ENCODE measurements at places on chromosomes 1 and 21. TPM values are rescaled to one million over a fixed set of nuclear protein-coding genes. Genes with fewer than 3 reads are reported as not detected.

GRCh38 chr1:220533504-220534109 lies 5.7 kb downstream of the MARK1 start:
- H3K4me1 ChIP-seq = no peaks in the 10 kb centered on the region
- H3K27me3 ChIP-seq = no peaks in the 10 kb centered on the region
- H3K27ac ChIP-seq = no peak overlapping the region
- H3K4me3 ChIP-seq = no peak overlapping the region
- DNase-seq = no peak

- no peak overlapping the region for H3K27ac ChIP-seq
- no peaks in the 10 kb centered on the region for H3K4me1 ChIP-seq
- no peaks in the 10 kb centered on the region for H3K36me3 ChIP-seq
- DNase-seq = peak; percentile 14
Measured at GRCh38 chr1:3674100-3675094, 22.1 kb downstream of the TP73 start.

DNA sequence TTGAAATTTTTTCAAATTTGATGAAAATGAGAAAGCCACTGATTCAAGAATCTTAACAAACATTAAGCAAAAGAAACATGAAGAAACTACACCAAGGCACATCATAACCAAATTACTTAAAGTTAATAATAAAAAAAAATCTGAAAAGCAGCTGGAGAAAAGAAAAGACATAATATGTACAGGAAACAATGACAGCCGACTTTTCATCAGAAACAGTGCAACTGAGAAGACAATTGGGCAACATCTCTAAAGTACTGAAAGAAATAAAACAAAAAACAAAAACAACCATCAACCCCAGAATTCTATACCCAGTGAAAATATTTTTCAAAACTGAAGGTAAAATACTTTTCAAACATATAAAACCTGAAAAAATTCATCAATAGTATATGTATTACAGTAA lies 73.8 kb upstream of the DMRTA2 start:
- no peak overlapping the region for H3K27ac ChIP-seq
- H3K4me3 ChIP-seq = no peak overlapping the region
- no peak for DNase-seq
- H3K36me3 ChIP-seq = no peaks in the 10 kb centered on the region
- H3K27me3 ChIP-seq = no peaks in the 10 kb centered on the region

- peak; percentile 44 for DNase-seq
- no peaks in the 10 kb centered on the region for H3K36me3 ChIP-seq
- H3K27ac ChIP-seq = no peak overlapping the region
- no peaks in the 10 kb centered on the region for H3K27me3 ChIP-seq
- H3K4me1 ChIP-seq = no peaks in the 10 kb centered on the region
- H3K4me3 ChIP-seq = peak overlapping the region; percentile 22
Measured at GRCh38 chr1:247448107-247448791, 9.7 kb downstream of the OR2B11 start.

DNA sequence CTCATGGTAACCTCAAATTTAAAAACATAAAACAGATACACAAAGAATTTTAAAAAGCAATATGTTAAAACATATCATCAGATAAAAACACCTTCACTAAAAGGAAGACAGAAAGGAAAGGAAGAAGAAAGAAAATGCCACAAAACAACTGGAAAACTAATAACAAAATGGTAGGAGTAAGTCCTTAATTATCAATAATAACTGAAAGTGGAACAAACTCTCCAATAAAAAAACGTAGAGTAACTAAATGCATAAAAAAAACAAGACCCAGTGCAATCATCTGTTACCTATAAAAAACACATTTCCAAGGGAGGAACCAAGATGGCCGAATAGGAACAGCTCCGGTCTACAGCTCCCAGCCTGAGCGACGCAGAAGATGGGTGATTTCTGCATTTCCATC lies 47.1 kb upstream of the ACADM start:
- no peak for DNase-seq
- H3K27ac ChIP-seq = no peak overlapping the region
- no peaks in the 10 kb centered on the region for H3K27me3 ChIP-seq

GRCh38 chr1:54777431-54777830 lies 13.1 kb upstream of the PARS2 start:
- H3K4me3 ChIP-seq = no peak overlapping the region
- H3K27me3 ChIP-seq = no peaks in the 10 kb centered on the region
- no peaks in the 10 kb centered on the region for H3K4me1 ChIP-seq
- no peaks in the 10 kb centered on the region for H3K36me3 ChIP-seq
- no peak for DNase-seq

DNA sequence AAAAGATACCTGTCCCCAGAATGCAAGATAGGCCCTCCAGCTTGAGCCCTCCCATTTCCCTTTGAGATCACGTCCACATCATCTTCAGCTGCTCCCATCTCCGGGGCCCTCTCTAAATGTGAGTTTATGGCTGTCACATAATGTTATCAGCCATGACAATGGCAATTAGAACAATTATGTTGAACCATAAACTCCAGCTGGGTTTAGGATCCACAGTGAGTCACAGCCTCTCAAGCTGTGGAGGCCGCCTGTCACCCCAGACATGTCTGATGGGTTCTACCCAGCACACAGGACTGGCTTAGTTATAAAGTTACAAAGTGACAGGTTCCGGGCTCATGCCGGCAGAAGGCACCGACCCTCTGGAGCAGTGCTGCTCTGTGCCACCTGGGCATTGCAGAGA lies 597.3 kb downstream of the PTPRU start:
- no peak for DNase-seq
- no peaks in the 10 kb centered on the region for H3K27me3 ChIP-seq
- H3K36me3 ChIP-seq = no peaks in the 10 kb centered on the region

HTR6 gene
- not detected for total RNA-seq

- H3K27me3 ChIP-seq = no peaks in the 10 kb centered on the region
- no peaks in the 10 kb centered on the region for H3K4me1 ChIP-seq
Measured at GRCh38 chr1:200035956-200036618, 8.6 kb downstream of the NR5A2 start.

GRCh38 chr21:46099476-46099875 lies 1.6 kb downstream of the COL6A2 start:
- no peaks in the 10 kb centered on the region for H3K4me1 ChIP-seq
- H3K27ac ChIP-seq = no peak overlapping the region
- H3K4me3 ChIP-seq = no peak overlapping the region
- peaks cover 3% of the 10 kb centered on the region for H3K27me3 ChIP-seq

- no peak for DNase-seq
- no peaks in the 10 kb centered on the region for H3K27me3 ChIP-seq
- no peaks in the 10 kb centered on the region for H3K36me3 ChIP-seq
- H3K4me3 ChIP-seq = no peak overlapping the region
- no peak overlapping the region for H3K27ac ChIP-seq
Measured at GRCh38 chr1:91635763-91636162, 135.1 kb downstream of the CDC7 start.

- no peaks in the 10 kb centered on the region for H3K4me1 ChIP-seq
- DNase-seq = no peak
- H3K36me3 ChIP-seq = no peaks in the 10 kb centered on the region
- H3K4me3 ChIP-seq = no peak overlapping the region
- no peaks in the 10 kb centered on the region for H3K27me3 ChIP-seq
Measured at GRCh38 chr1:200005165-200005564, 22.3 kb upstream of the NR5A2 start.

NUAK2 gene
- total RNA-seq = 0.88 TPM

DNA sequence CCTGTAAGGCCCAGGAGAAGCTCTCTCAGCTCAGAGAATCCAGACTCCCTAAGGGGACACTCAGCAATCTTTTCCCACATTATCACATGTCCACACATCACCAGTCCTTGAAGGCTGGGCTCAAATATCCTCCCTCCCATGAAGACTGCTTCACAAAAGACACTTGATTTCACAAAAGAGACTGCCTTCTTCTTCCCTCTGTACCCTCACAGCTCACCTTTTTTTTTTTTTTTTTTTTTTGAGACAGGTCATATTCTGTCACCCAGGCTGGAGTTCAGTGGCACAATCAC lies 1.5 kb downstream of the CD58 start:
- DNase-seq = no peak
- H3K4me1 ChIP-seq = no peaks in the 10 kb centered on the region
- H3K36me3 ChIP-seq = no peaks in the 10 kb centered on the region

CCT8 gene
- 58.5 TPM for total RNA-seq

SLC6A9 gene
- 0.78 TPM for total RNA-seq

DNA sequence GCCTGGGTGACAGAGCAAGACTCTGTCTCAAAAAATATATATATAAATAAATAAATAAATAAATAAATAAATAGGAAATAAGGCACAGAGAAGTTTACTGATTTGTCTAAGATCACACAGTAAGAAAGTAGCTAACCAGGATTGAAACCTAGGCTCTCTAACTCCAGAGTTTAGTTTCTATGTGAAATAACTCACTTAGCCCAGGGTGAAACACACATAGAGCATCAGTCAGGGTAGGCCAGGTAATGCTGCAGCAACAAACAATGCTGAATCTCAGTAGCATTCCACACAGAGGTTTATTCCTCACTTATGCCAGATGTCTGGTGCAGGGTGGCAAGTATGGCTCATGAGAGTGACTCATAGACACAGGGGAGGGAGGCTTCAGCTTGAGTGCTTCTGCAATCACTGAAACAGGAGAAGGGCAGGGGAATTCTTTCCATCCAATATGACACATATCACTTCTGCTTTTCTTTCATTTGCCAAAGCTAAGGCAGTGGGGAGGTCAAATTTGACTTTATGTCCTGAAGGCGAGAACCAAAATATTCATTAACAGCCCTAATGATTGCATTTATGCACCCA lies 37.1 kb upstream of the KANK4 start:
- H3K27ac ChIP-seq = no peak overlapping the region
- H3K4me3 ChIP-seq = no peak overlapping the region
- H3K36me3 ChIP-seq = no peaks in the 10 kb centered on the region

- H3K4me1 ChIP-seq = peaks cover 86% of the 10 kb centered on the region
- no peak for DNase-seq
- no peaks in the 10 kb centered on the region for H3K27me3 ChIP-seq
- H3K36me3 ChIP-seq = peaks cover 6% of the 10 kb centered on the region
- H3K4me3 ChIP-seq = no peak overlapping the region
Measured at GRCh38 chr1:214018386-214019268, 30.9 kb downstream of the PROX1 start.

CRB1 gene
- total RNA-seq = 0.29 TPM

GRCh38 chr1:62342270-62342669 lies 23.0 kb upstream of the KANK4 start:
- no peaks in the 10 kb centered on the region for H3K36me3 ChIP-seq
- H3K27me3 ChIP-seq = no peaks in the 10 kb centered on the region
- H3K27ac ChIP-seq = no peak overlapping the region

CHRNB2 gene
- total RNA-seq = not detected

GRCh38 chr1:234728740-234729139 lies 118.8 kb upstream of the IRF2BP2 start:
- peaks cover 31% of the 10 kb centered on the region for H3K4me1 ChIP-seq
- H3K27ac ChIP-seq = no peak overlapping the region
- no peaks in the 10 kb centered on the region for H3K36me3 ChIP-seq
- DNase-seq = no peak

GRCh38 chr21:33898586-33898985 lies 17.0 kb downstream of the ATP5PO start:
- no peaks in the 10 kb centered on the region for H3K36me3 ChIP-seq
- H3K27me3 ChIP-seq = no peaks in the 10 kb centered on the region
- no peak for DNase-seq

BMP8B gene
- total RNA-seq = 1.9 TPM

DNA sequence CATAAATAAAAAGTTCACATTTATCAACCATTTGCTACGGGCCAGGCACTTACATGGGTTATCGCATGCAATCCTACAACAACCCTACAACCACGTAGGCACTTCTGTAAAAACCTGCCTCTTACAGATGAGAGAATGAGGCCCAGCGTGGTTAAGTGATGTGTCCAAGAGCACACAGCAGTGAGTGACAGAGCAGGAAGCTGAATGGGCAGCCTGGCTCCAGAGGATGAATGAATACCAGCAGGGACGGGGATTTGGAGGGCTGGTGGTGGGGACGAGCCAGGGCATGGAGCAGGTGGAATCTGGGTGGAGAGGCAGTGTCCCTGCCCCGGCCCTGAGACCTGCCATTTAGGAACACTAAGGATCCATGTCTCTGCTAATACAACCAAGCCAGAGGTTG lies 35.5 kb downstream of the SYF2 start:
- DNase-seq = no peak
- H3K4me1 ChIP-seq = no peaks in the 10 kb centered on the region
- no peaks in the 10 kb centered on the region for H3K27me3 ChIP-seq
- no peaks in the 10 kb centered on the region for H3K36me3 ChIP-seq
- H3K27ac ChIP-seq = no peak overlapping the region

DNA sequence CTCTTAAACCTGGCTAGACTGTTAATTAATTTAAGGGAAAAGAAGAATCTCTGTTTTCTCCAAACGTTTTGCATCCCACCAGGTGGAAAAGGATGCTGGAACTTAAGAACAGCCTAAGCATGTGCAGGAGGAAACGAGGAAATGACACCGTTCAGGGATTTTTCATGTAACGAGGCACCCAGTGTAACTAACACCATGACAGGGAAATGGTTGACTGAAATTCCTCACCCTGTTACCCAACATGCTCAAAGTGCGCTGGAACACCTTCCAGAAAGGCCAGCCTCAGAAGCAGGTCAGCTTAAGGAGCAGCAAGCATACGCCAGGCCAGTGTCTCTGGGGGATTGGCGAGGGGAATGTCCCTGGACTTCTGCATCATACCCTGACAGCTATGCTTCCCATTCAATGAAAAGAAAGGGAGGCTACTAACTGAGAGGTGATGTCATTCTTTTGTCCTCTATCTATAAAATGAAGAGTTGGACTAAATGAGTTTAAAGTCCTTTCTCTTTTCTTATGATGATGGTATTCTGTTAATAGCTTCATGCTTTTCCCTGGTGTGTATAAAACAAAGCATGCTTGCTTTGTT lies 21.6 kb downstream of the TNN start:
- no peaks in the 10 kb centered on the region for H3K27me3 ChIP-seq
- H3K4me3 ChIP-seq = no peak overlapping the region
- no peaks in the 10 kb centered on the region for H3K4me1 ChIP-seq
- no peak for DNase-seq

GRCh38 chr1:114453361-114453784 lies 57.6 kb downstream of the TRIM33 start:
- peak overlapping the region; percentile 51 for H3K27ac ChIP-seq
- H3K4me1 ChIP-seq = peaks cover 22% of the 10 kb centered on the region
- H3K27me3 ChIP-seq = no peaks in the 10 kb centered on the region
- H3K4me3 ChIP-seq = no peak overlapping the region
- peak; percentile 72 for DNase-seq
- H3K36me3 ChIP-seq = no peaks in the 10 kb centered on the region

DNA sequence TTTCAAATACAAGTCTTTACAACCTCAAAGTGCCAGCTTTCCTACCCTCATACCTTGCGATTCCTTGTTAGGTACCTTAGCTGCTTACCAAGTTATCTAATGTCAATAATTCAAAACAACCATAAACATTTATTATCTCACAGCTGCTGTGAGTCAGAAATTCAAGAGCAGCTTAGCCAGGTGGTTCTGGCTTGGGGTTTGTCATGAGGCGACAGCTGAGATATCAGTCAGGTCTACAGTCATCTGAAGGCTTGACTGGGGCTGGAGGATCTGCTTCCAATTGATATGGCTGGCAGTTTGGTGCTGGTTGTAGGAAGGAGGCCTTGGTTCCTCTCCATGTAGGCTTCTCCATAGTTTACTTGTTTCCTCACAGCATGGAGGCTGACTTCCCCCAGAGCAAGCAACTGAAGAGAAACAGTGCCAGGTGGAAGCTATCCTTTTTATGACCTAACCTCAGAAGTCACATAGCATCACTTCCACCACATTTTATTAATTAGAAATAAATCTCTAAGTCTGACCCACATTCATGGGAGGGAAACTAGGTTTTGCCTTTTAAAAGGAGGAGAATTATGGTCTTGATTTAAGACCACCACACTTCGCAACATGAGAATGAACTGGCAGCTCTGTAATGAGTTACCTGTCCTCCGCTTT lies 103.3 kb upstream of the FGGY start:
- H3K4me3 ChIP-seq = no peak overlapping the region
- H3K27ac ChIP-seq = no peak overlapping the region
- no peaks in the 10 kb centered on the region for H3K27me3 ChIP-seq
- DNase-seq = no peak

ADAM30 gene
- not detected for total RNA-seq
